ENCODE measurements at places on chromosomes 7 and 10.
A peak's percentile ranks its signal among the peaks of the same experiment; 100 is the strongest.

- DNase-seq, result no peak
- peaks cover 6% of the 10 kb centered on the region for H3K4me1 ChIP-seq
- peak overlapping the region; percentile 60 for H3K4me3 ChIP-seq
- H3K36me3 ChIP-seq, result peaks cover 2% of the 10 kb centered on the region
- H3K27ac ChIP-seq, result peak overlapping the region; percentile 56
Measured at GRCh38 chr7:95330204-95330960, 6.0 kb upstream of the PON1 start.

GRCh38 chr7:80618096-80618495 is 20.3 kb upstream of the CD36 start:
- no peak overlapping the region for H3K4me3 ChIP-seq
- no peak for DNase-seq
- no peaks in the 10 kb centered on the region for H3K36me3 ChIP-seq
- H3K27ac ChIP-seq, result no peak overlapping the region
- H3K4me1 ChIP-seq, result no peaks in the 10 kb centered on the region
- peaks cover 4% of the 10 kb centered on the region for H3K27me3 ChIP-seq

GRCh38 chr10:85457191-85457590 is 909.4 kb downstream of the GRID1 start:
- no peaks in the 10 kb centered on the region for H3K4me1 ChIP-seq
- no peak overlapping the region for H3K27ac ChIP-seq
- peaks cover 6% of the 10 kb centered on the region for H3K27me3 ChIP-seq

DNA sequence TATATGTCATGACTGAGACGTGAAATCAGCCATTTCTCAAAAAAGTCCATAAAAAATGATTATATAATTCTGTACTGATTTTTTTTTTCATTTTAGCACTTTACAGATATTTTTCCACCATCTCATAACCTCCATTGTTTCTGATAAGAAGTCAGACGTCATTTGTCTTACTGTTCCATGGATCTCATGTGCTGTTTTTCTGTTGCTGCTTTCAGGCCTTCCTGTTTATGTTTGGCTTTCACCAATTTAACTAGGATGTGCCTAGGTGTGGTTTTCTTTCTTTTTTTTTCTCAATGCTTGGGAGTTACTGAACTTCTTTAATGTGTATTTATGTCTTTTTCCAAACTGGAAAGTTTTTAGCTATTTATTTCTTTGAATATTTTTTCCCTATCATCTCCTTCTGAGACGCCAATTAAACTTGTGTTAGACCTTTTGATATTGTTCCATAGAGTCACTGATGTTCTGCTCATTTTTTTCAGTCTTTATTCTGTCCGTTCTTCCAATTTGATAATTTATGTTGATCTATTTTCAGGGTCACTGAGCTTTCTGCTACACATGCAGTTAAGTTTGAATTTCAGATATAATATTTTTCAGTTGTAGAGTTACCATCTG is 43.3 kb downstream of the TAF3 start:
- peaks cover 10% of the 10 kb centered on the region for H3K4me1 ChIP-seq
- peaks cover 45% of the 10 kb centered on the region for H3K36me3 ChIP-seq
- H3K27me3 ChIP-seq, result no peaks in the 10 kb centered on the region
- no peak overlapping the region for H3K4me3 ChIP-seq
- DNase-seq, result no peak
- no peak overlapping the region for H3K27ac ChIP-seq

DNA sequence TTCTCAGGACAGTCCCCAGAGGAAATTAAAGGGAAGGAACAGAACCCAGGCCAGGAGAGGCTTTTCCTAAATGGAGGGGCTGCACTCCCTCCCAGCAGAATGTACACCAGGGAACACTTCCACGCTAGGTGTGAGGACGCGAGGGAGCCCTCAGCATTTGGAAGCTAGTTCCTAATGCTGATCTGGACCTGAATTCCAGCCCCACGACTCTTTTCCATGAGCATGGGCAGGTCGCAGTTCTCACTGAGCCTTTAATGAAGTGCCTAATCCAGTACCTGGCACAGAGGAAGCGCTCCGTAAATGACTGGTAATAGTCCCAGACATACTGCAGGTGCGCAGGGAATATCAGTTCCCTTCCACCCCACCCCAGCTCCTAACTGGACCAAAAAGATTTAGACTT is 1.1 kb downstream of the ALOX5 start:
- no peak overlapping the region for H3K27ac ChIP-seq
- H3K4me1 ChIP-seq, result peaks cover 18% of the 10 kb centered on the region
- peaks cover 48% of the 10 kb centered on the region for H3K27me3 ChIP-seq

DNA sequence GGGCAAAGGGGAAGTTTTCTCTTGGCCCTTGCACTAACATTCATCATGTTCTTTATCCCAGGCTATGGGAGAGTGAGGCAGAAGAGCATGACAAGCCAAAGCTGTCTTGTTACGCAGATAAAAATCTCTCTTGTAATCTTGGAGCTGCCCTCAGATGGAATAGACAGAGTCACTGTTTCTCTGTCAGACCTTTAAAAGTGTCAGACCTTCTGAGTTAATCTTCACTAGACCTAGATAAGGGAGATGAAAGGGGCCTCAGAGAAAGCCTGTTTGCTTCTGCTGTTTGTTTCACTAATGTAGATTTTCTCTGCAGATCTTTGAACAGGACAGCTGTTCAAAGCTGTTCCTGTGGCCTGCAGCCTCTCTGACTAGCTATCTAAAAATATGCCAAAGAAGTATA is 112.9 kb downstream of the KIF20B start:
- no peak for DNase-seq
- peaks cover 2% of the 10 kb centered on the region for H3K36me3 ChIP-seq
- H3K4me3 ChIP-seq, result no peak overlapping the region
- H3K4me1 ChIP-seq, result peaks cover under 1% of the 10 kb centered on the region
- H3K27ac ChIP-seq, result no peak overlapping the region
- peaks cover 20% of the 10 kb centered on the region for H3K27me3 ChIP-seq

GRCh38 chr7:50706469-50706937 is 76.2 kb downstream of the GRB10 start:
- H3K27ac ChIP-seq, result no peak overlapping the region
- no peak overlapping the region for H3K4me3 ChIP-seq
- peaks cover 3% of the 10 kb centered on the region for H3K27me3 ChIP-seq
- H3K4me1 ChIP-seq, result no peaks in the 10 kb centered on the region

DNA sequence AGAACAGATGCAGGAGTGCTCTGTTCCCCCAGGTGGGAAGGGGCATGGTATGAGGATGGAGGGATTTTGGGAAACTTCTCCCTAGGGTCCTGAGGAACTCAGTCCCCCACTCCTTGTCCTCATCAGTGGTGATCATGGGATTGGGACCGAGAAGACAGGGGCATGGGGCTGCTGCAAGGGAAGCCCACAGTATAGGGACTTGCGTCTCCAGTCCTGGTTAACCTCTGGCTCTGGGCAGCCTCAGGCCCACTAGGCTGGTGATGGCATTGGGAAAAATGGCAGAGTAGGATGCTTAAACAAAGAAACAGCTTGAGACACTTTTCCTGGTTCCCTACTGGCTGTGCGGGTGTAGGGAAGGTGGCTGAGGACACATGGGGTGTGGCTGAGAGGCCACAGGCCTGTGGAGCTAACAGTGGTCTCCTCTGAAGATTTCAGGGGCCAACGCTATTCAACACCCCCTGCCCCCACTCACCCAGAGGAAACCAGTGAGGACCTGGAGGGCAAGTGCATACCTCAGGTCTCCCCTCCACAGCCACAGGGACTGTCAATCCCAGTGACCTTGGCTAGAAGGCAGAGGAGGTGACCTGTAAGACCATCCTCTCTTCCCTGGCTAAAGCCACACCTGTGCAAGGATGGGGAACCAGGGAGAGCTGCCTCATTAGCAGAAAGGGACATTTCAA is 261.3 kb downstream of the CCSER2 start:
- peaks cover 7% of the 10 kb centered on the region for H3K27me3 ChIP-seq
- no peak overlapping the region for H3K27ac ChIP-seq
- H3K36me3 ChIP-seq, result no peaks in the 10 kb centered on the region
- H3K4me1 ChIP-seq, result no peaks in the 10 kb centered on the region
- no peak overlapping the region for H3K4me3 ChIP-seq

GRCh38 chr10:15123749-15124184 is 26.6 kb downstream of the RPP38 start:
- peaks cover 19% of the 10 kb centered on the region for H3K4me1 ChIP-seq
- peaks cover 49% of the 10 kb centered on the region for H3K36me3 ChIP-seq
- peak overlapping the region; percentile 62 for H3K27ac ChIP-seq

- H3K4me3 ChIP-seq, result no peak overlapping the region
- DNase-seq, result no peak
- H3K36me3 ChIP-seq, result no peaks in the 10 kb centered on the region
- H3K4me1 ChIP-seq, result peaks cover 12% of the 10 kb centered on the region
Measured at GRCh38 chr10:11020548-11020942, 2.9 kb downstream of the CELF2 start.

- peaks cover 8% of the 10 kb centered on the region for H3K4me1 ChIP-seq
- H3K4me3 ChIP-seq, result no peak overlapping the region
- H3K36me3 ChIP-seq, result no peaks in the 10 kb centered on the region
- H3K27me3 ChIP-seq, result no peaks in the 10 kb centered on the region
Measured at GRCh38 chr7:134176037-134176350, 48.9 kb downstream of the LRGUK start.

DNA sequence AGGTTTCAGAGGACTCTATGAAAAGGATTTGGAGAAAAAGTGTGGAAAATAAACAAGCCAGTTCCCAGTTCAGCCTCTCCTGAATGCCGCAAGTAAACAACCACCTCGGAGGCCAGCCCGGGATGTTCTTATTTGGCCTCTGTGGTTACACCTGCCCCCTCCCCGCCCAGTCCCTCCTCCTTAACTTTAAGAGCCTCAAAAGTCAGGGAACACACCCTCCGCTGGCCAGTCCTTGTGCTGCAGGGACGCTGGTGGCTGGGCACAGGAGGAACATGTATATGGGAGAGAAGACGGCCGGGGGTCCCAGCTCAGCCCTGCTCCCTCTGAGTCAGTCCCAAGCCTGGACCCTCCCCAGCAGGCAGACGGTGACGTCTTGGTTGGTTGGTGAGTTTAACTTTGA is 6.1 kb downstream of the CHST3 start:
- H3K36me3 ChIP-seq, result no peaks in the 10 kb centered on the region
- H3K4me3 ChIP-seq, result no peak overlapping the region

DNA sequence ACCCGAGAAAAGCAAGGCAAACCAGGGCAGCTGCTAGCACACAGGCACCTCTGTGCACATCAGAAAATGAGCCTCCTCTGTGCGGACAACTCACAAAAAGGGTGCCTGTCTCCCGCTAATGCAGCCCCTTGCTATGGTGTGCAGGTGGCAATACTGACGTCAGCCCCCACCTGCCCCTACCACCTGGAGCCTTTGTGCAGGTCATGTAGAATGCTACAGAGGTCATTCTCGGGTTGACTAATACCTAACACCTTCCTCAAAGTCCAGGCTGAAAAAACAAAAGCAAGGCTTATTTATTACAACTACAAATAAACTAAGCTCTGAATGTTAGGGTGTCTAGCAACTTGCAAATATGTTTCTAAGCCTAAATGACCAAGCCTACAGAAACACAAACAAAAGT is 13.9 kb downstream of the PIP4K2A start:
- H3K36me3 ChIP-seq, result peaks cover 47% of the 10 kb centered on the region
- no peak overlapping the region for H3K27ac ChIP-seq
- H3K4me3 ChIP-seq, result no peak overlapping the region
- no peak for DNase-seq
- peaks cover 76% of the 10 kb centered on the region for H3K4me1 ChIP-seq

GRCh38 chr7:25656581-25657026 is 428.3 kb upstream of the NPVF start:
- no peak overlapping the region for H3K4me3 ChIP-seq
- no peak for DNase-seq
- peaks cover 16% of the 10 kb centered on the region for H3K4me1 ChIP-seq
- no peaks in the 10 kb centered on the region for H3K36me3 ChIP-seq
- H3K27me3 ChIP-seq, result no peaks in the 10 kb centered on the region

DNA sequence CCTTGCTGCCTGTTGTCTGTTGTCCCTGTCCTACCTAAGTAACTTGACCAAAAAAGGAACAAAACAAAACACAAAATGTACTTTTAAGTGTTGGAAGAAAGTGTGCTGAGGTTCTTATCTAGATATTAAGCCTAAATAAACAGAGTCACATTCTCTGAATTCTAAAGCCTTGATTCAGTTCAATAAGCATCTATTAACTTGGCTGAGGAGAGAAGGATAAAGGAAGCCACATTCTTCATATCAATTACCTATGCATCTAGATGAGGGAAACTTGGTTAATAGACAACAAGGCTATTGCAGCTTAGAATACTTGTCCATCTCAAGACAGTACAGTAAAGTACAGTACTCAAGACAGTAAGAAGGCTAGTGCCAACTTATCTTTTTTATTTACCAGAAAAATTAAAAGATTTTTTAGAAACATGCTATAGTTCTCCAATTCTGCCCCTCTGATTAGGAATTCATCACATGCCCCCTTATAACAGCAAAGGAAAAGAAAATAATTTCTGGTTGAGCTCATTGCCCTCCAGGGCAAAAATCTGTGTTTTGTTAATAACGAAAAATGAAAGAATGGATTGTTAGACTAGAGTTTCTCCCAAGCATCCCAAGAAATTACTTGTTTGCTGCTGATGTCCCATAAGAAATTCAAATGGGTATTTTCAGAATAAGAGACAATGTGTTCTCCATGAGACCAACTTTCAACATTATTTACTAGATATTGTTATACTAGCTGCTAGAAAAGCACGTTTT is 546.5 kb upstream of the SEMA3D start:
- H3K4me3 ChIP-seq, result no peak overlapping the region
- H3K27ac ChIP-seq, result no peak overlapping the region
- no peaks in the 10 kb centered on the region for H3K36me3 ChIP-seq
- no peaks in the 10 kb centered on the region for H3K27me3 ChIP-seq
- H3K4me1 ChIP-seq, result no peaks in the 10 kb centered on the region

DNA sequence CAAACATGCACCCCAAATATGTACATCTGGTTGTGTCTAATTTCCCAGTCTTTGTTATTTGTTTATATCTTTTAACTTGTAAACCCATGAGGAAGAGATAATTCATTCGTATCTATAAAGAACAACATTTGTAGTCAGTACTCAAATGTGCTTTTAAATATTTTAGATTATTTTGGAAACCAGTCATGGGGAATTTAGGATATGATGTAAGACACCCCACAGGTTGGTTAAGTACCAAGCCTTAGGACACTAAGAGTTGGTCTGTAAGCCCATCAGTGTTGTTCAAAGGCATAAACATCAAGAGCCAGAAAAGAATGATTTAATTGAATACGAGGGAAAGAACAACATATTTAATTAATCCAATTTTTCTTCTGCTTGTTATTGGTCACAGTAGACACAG is 421.1 kb upstream of the SEMA3C start:
- no peaks in the 10 kb centered on the region for H3K36me3 ChIP-seq
- no peak overlapping the region for H3K4me3 ChIP-seq
- DNase-seq, result no peak
- no peaks in the 10 kb centered on the region for H3K4me1 ChIP-seq
- no peak overlapping the region for H3K27ac ChIP-seq

- H3K27ac ChIP-seq, result no peak overlapping the region
- H3K4me1 ChIP-seq, result peaks cover 54% of the 10 kb centered on the region
- H3K4me3 ChIP-seq, result no peak overlapping the region
- H3K36me3 ChIP-seq, result peaks cover 28% of the 10 kb centered on the region
- DNase-seq, result no peak
- no peaks in the 10 kb centered on the region for H3K27me3 ChIP-seq
Measured at GRCh38 chr10:110967009-110967630, 47.7 kb downstream of the SHOC2 start.

Data from activated naive CD8-positive, alpha-beta T cell treated with anti-CD3 and anti-CD28 coated beads for 36 hours (primary cell).